Kidney (tissue), 22 donors: ENCODE measurements at places on chromosomes 16 and 17. TPM values are rescaled to one million over a fixed set of nuclear protein-coding genes. Genes with fewer than 3 reads are reported as not detected.

DNA sequence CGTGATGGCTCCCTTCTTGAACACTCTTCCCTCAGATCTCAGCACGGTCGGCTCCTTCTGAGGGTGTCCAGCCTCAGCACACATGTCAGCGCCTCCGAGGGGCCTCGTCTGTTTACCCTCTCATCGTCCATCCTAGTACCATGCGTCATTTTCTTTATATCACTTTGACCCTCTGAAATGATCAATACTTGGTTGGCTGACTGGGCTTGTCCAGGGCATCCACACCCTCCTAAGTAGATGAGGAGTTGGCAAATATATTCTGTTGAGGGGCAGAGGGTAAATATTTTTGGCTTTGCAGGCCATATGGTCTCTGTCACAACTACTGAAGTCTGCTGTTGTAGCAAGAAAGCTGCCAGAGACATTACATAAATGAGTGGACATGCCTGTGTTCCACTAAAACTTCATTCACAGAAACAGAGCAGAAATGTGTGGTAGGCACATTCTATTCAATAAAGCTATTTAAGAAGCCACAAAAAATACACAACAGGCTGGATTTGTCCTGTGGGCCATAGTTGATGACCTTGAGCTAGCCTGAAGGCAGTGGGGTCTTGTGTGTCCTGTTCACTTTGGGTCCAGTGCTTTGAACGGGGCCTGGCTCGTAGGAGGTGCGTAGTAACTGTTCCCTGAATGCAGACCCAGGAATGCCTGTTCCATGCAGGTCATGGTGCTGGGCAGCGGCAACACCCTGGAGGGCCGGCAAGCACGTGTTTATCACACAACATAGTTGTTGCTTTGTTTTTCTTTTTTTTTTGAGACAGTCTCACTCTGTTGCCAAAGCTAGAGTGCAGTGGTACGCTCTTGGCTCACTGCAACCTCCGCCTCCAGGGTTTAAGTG is 185.8 kb downstream of the SNX29 start:
- peak overlapping the region; percentile 20 for H3K27ac ChIP-seq
- no peaks in the 10 kb centered on the region for H3K27me3 ChIP-seq
- peaks cover 21% of the 10 kb centered on the region for H3K4me1 ChIP-seq
- no peak overlapping the region for H3K4me3 ChIP-seq
- peaks cover 4% of the 10 kb centered on the region for H3K36me3 ChIP-seq

GRCh38 chr17:31677681-31678080 is 181.4 kb downstream of the COPRS start:
- H3K36me3 ChIP-seq = no peaks in the 10 kb centered on the region
- H3K4me3 ChIP-seq = no peak overlapping the region
- H3K27ac ChIP-seq = no peak overlapping the region
- H3K27me3 ChIP-seq = no peaks in the 10 kb centered on the region
- no peaks in the 10 kb centered on the region for H3K4me1 ChIP-seq

GRCh38 chr17:62824290-62825131 is 16.4 kb upstream of the MARCHF10 start:
- peak; percentile 83 for DNase-seq
- H3K4me1 ChIP-seq = no peaks in the 10 kb centered on the region
- H3K36me3 ChIP-seq = no peaks in the 10 kb centered on the region
- no peak overlapping the region for H3K27ac ChIP-seq

Gene SPNS3
- 1.4 TPM for total RNA-seq

Gene PRSS33
- not detected for total RNA-seq

Gene MSI2
- 151 TPM for total RNA-seq

- no peak for DNase-seq
- no peak overlapping the region for H3K4me3 ChIP-seq
- H3K4me1 ChIP-seq = no peaks in the 10 kb centered on the region
- H3K27me3 ChIP-seq = no peaks in the 10 kb centered on the region
- no peak overlapping the region for H3K27ac ChIP-seq
- H3K36me3 ChIP-seq = peaks cover 3% of the 10 kb centered on the region
These were observed 15.1 kb upstream of the CSF3 start for GRCh38 chr17:40000161-40000560.

- H3K27ac ChIP-seq = no peak overlapping the region
- H3K4me1 ChIP-seq = no peaks in the 10 kb centered on the region
- no peaks in the 10 kb centered on the region for H3K36me3 ChIP-seq
- no peaks in the 10 kb centered on the region for H3K27me3 ChIP-seq
- peak; percentile 45 for DNase-seq
These were observed 6.9 kb downstream of the MYCBPAP start for GRCh38 chr17:50514936-50515702.

Gene CRYBA1
- not detected for total RNA-seq

Gene TPPP3
- 8.2 TPM for total RNA-seq

Gene MRPL28
- 59.1 TPM for total RNA-seq

GRCh38 chr16:46775214-46775613 is 27.1 kb upstream of the MYLK3 start:
- H3K27ac ChIP-seq = no peak overlapping the region
- no peaks in the 10 kb centered on the region for H3K27me3 ChIP-seq
- H3K4me1 ChIP-seq = no peaks in the 10 kb centered on the region

DNA sequence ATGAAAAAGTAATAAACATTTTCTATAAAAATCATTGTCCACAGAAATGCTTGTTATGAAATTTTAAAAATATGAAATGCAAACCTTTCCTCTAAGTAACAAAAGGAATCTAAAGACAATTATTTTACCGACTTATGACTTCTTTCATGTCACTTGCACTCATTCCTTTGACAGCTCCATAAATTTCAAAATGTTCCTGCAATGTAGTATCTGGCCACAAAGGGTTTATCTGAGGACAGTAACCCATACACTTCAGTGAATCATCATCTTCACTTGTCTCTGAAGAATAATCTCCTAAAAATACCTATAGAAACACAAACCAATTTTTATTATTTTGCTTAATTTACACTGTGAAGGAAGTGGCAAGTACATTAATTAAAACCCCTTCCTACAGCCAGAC is 25.6 kb upstream of the ABCA10 start:
- no peaks in the 10 kb centered on the region for H3K27me3 ChIP-seq
- H3K4me1 ChIP-seq = no peaks in the 10 kb centered on the region
- H3K27ac ChIP-seq = no peak overlapping the region
- no peak for DNase-seq

GRCh38 chr16:51159296-51159695 is 8.2 kb upstream of the SALL1 start:
- no peak overlapping the region for H3K4me3 ChIP-seq
- no peaks in the 10 kb centered on the region for H3K36me3 ChIP-seq
- H3K27ac ChIP-seq = no peak overlapping the region

Gene MRC2
- total RNA-seq = 23.7 TPM

- no peak overlapping the region for H3K27ac ChIP-seq
- no peaks in the 10 kb centered on the region for H3K36me3 ChIP-seq
- DNase-seq = no peak
- H3K27me3 ChIP-seq = no peaks in the 10 kb centered on the region
- no peak overlapping the region for H3K4me3 ChIP-seq
- no peaks in the 10 kb centered on the region for H3K4me1 ChIP-seq
These were observed 57.5 kb downstream of the DNAH2 start for GRCh38 chr17:7775051-7775450.

DNA sequence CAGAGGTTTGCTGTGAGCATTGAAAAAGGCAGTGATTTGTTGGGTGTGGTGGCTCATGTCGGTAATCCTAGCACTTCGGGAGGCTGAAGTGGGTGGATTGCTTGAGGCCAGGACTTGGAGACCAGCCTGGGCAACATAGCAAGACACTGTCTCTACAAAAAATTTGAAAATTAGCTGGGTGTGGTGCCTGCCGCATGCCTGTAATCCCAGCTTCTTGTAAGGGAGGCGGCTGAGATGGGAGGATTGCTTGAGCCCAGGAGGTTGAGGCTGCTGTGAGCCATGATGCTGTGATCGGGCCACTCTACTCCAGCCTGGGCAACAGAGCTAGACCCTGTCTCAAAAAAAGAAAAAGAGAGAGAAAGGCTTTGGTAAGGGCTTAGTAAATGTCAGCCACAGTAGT is 7.0 kb upstream of the NPIPB2 start:
- no peak overlapping the region for H3K27ac ChIP-seq
- H3K27me3 ChIP-seq = no peaks in the 10 kb centered on the region
- no peaks in the 10 kb centered on the region for H3K36me3 ChIP-seq
- no peaks in the 10 kb centered on the region for H3K4me1 ChIP-seq
- H3K4me3 ChIP-seq = no peak overlapping the region

DNA sequence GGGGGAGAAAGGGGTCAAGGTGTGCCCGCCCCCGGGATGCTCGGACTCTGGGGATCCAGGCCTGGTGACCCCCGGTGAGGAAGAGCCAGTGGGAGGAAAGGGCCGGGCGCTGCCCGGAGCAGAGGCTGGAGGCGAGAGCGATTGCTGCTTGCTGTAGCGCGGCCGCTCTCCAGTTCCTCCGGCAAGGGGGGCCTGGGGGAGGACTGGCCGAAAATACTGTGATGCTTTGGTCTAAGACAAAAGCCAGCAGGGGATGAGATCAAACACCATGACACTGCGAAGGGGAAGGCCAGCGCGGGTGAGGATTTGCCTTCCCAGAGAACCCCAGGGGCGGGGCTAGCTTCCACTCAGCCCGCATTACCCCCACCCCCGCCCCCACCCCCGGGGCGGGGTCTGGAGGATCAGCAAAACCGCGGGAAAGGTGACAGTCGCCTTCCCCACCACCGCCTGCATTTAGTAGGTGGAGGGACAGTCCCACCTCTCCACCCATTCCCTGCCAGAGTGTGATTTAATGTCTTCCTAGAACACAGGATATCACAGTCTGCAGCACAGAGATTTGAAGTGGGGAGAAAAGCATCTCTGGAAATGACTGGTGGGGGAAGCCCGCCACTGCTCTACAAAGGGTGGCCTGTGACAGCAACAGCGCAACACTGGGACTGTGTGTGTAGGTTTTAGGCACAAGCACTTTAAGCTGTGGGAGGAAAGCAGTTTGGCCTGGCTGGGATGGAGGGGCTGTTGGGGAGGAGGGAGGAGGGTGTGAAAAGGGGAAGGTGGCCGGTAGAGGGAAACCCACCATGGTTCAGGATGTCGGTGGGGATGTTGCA is 25.7 kb downstream of the MRC2 start:
- H3K4me1 ChIP-seq = peaks cover 3% of the 10 kb centered on the region
- H3K27ac ChIP-seq = no peak overlapping the region
- DNase-seq = peak; percentile 91
- H3K36me3 ChIP-seq = no peaks in the 10 kb centered on the region
- no peaks in the 10 kb centered on the region for H3K27me3 ChIP-seq
- peak overlapping the region; percentile 52 for H3K4me3 ChIP-seq

DNA sequence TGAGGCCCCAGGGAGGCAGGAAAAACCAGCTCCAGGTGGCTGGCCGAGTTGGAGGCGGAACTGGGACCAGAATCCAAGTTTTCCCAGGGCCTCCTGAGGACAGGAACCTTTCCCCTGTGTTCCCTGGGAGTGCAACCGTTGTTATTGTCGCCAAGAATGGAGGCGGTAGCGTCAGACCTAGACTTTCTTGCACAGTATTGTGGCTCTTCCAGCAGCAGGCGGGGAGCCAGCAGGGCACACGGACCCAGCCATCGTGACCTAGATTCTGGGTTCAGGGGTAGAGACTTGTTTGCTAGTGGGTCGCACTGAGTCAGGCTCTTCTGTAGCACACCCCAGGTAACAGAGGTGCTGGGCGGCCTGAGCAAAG is 667 bp upstream of the KIF19 start:
- no peak overlapping the region for H3K27ac ChIP-seq
- no peaks in the 10 kb centered on the region for H3K27me3 ChIP-seq
- no peak overlapping the region for H3K4me3 ChIP-seq
- no peaks in the 10 kb centered on the region for H3K36me3 ChIP-seq
- no peaks in the 10 kb centered on the region for H3K4me1 ChIP-seq
- DNase-seq = no peak

GRCh38 chr17:2560658-2561057 is 32.8 kb upstream of the PAFAH1B1 start:
- no peaks in the 10 kb centered on the region for H3K4me1 ChIP-seq
- no peaks in the 10 kb centered on the region for H3K27me3 ChIP-seq
- no peak for DNase-seq
- H3K36me3 ChIP-seq = no peaks in the 10 kb centered on the region
- no peak overlapping the region for H3K27ac ChIP-seq
- H3K4me3 ChIP-seq = no peak overlapping the region

- H3K4me1 ChIP-seq = no peaks in the 10 kb centered on the region
- peak; percentile 83 for DNase-seq
- no peak within 1 kb of the TSS for H3K4me3 ChIP-seq
- H3K27ac ChIP-seq = peak within 1 kb of the TSS; percentile 76
These were observed at the start of gene FOXL1 for GRCh38 chr16:86578061-86578599. TSS of gene FOXL1 (plus strand) at chr16:86578549. CDS start at chr16:86578724, 175 bp downstream.

GRCh38 chr17:5247621-5248020 is 13.0 kb upstream of the SCIMP start:
- no peak overlapping the region for H3K4me3 ChIP-seq
- H3K36me3 ChIP-seq = no peaks in the 10 kb centered on the region
- H3K4me1 ChIP-seq = no peaks in the 10 kb centered on the region
- H3K27me3 ChIP-seq = no peaks in the 10 kb centered on the region
- H3K27ac ChIP-seq = no peak overlapping the region
- DNase-seq = no peak

GRCh38 chr16:30112197-30113030 is 923 bp downstream of the GDPD3 start:
- H3K4me1 ChIP-seq = no peaks in the 10 kb centered on the region
- H3K27ac ChIP-seq = no peak overlapping the region
- peak; percentile 71 for DNase-seq
- no peak overlapping the region for H3K4me3 ChIP-seq

DNA sequence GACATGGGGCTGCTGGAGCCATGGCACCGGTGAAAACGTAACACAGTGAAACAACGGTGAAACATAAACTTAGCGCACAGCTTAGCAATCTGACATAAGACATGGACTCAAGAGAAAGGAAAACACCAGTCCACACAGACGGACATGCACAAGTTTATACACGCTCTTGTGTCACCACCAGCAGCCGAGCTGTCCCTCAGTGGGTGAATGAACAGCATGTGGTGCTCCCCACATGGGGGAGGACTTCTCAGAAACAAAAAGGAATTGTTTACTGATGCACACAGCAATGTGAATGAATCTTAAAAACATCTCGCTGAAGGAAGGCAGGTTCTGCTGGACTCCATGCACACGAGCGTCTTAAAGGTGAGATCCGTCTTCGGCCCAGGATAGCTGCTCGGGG is 34.2 kb downstream of the KLHDC4 start:
- peaks cover 7% of the 10 kb centered on the region for H3K36me3 ChIP-seq
- DNase-seq = no peak
- H3K4me1 ChIP-seq = no peaks in the 10 kb centered on the region
- no peak overlapping the region for H3K27ac ChIP-seq
- H3K27me3 ChIP-seq = no peaks in the 10 kb centered on the region

- peaks cover 5% of the 10 kb centered on the region for H3K4me1 ChIP-seq
- no peaks in the 10 kb centered on the region for H3K36me3 ChIP-seq
- no peak overlapping the region for H3K27ac ChIP-seq
- no peaks in the 10 kb centered on the region for H3K27me3 ChIP-seq
These were observed 447 bp downstream of the SDK2 start for GRCh38 chr17:73643852-73644144.

DNA sequence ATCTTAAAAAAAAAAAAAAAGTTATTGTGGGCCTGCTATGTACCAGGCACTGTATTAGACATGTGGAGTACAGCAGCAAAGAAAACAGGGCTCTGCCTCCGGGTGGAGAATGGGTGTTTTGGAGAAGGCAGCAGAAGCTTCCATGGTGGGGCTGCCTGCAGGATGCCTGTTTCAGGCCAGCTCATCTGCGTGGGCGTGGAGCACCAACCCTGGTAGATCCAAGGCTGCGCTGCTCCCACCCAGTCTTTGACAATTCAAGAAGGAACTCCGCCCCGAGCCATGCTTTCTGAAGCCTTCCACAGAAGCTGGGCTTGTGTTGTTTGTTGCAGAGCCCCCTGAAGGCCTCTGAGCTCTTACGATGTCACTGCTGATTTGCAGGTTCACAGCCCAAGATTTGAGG is 23.2 kb upstream of the CACNG1 start:
- H3K36me3 ChIP-seq = no peaks in the 10 kb centered on the region
- no peak overlapping the region for H3K27ac ChIP-seq
- no peaks in the 10 kb centered on the region for H3K4me1 ChIP-seq
- H3K27me3 ChIP-seq = no peaks in the 10 kb centered on the region
- no peak for DNase-seq
- no peak overlapping the region for H3K4me3 ChIP-seq
